ENCODE measurements at places on chromosomes 2 and 18.

DNA sequence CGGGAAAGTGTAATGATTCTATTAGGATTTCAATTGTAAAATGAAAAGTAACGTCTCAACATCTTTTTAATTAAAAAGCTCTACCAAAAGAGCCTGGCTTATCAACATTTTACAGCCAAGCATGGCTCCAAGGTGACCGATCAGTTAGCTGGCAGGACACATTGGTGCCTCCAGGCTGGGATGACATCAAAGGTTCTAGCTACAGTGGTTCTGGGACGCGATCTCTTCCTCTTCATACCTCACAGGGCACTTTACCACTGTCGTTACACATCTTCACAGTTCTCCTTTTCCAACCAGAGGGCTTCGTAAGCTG, 693 bp downstream of the ORC2 start:
- DNase-seq: peak; percentile 17

DNA sequence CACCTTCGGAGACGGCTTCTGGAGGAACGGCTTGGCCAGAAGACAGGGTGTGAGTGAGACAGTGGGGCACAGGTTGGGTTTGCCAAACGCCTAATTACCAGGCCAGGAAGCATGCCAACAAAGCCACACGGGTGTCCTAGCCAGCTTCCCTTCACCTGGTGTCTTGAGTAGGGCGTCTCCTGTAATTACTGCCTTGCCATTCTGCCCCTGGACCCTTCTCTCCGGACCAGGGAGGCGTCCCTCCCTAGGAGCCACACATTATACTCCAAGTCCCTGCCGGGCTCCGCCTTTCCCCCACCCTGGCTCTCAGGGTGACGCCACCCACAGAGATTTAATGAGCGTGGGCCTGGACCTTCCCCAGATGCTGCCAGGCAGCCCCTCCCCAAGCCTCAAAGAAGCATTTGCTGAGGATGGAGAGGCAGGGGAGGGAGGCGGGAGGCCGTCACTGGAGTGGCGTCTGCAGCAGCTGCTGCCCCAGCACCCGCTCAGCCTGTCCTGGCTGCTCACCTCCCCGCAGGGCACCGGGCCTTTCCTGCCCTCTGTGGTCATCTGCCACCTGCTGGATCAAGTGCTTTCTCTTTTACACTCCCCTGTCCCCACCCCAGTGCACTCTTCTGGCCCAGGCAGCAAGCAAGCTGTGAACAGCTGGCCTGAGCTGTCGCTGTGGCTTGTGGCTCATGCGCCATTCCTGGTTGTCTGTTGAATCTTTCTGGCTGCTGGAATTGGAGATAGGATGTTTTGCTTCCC, 20.7 kb downstream of the FOSL2 start:
- DNase-seq: no peak

GRCh38 chr2:45344502-45344901, 266.6 kb downstream of the SRBD1 start:
- DNase-seq: no peak

GRCh38 chr2:42809131-42809818, 16.9 kb upstream of the HAAO start:
- DNase-seq: no peak

DNA sequence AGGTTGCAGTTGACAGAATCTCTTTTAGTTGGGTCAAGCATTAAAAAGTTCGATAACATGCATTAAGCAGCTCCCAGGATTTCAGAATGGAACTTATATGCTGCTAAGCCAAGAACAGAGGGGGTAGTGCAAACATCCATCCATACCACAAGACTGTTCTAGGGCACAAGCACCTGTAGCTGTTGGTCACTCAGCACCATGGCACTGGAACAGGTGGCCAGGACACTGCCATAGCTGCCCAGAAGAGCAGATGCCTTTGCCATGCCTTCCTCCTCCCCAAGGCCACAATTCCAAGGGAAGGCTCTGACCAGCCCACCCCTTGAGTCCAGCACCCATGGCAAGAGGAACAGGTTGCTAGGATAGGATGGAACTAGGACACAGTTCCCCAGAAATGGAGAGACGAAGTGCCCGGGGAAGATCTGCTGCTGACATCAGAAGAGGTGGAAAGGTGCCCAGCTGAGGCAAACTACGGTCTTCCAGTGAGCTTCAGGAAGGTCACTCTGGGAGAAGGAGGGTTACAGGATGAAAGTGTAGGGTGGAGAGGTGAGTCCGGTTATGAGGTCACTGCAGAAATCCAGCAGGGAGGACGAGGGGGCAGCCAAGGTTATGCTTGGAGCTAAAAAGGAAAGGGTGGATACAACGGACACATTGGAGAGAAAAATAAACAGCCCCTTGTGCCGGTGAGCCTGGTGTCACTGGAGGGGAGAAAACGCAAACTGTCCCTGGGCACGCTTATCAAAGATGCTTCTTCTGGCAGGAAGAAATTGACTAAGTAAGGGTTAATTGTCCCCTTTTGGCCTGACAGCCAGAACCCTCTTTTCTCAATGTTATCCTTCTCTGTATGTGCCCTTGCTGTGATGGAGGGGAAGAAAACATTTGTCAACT, 41.9 kb downstream of the C1QL2 start:
- no peak for DNase-seq

DNA sequence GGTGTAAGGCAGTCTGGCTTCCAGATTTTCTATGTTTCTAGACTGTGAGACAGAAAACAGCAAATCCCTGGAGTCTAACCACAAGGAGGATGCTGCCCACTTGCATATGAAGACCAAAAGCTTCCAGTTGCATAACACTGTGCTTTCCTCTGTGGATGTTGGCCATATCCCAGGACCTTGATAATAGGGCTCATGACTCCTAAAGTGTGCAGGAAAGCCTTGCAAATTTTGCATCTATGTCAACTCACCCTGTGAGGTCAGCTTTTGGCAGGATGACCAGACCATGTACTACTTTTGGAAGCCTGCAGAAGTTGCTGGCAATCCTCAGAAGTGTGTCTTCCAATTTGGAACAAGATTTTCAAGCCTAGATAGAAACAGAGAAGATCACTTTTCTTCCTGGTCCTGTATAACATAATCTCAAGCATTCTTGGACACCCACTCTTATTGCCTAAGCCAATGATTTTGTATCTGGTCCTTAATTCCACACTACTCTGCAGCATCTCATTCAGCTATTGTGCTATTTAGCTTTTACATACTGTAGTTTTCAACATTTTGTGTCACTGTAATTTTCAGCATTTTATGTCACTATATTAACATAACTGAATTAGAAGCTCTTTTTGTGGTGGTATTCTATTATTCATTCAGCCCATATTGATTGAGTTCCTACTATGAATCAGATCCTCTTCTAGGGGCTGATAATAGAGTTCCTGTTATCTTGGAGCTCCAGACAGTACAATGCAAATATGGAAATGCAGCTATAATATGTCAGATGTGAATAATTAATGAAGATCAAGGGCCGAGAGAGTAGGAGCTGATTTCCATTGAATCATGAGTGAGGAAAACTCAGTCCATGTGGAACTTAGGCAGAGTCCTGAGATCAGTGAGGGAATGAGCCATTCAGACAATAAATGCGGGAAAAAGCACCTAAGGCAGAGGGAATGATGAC, 85.3 kb upstream of the RAB27B start:
- no peak for DNase-seq

DNA sequence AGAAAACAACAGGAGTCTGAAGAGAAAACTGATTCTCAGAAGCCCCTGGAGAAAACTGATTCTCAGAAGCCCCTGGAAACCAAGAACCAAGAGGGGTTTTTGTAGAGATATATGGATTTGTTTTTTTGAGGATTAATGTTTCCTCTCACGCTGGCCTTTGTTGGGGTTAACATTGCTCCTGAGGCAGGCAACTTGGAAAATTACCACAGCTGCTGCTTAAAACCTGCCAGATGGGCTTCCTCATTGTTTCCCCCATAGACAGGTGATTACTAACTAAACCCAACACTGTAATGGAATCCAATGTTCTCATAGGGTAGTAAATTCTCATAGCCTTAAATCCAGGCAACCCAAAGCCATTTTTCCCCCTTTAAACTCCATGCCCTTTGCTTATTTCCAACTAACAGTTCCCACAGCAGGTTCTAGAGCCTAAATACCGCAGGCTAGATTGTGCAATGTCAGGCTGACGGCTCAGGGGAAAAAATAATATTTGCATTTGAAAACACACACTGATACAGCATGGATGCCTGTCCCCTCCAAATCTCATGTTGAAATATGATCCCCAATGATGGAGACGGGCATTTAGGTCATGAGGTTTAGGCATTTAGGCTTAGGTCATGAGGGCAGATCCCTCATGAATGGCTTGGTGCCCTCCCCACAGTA, 272.3 kb upstream of the PKDCC start:
- DNase-seq: no peak

GRCh38 chr2:209368914-209369313, 54.9 kb upstream of the MAP2 start:
- DNase-seq: no peak

DNA sequence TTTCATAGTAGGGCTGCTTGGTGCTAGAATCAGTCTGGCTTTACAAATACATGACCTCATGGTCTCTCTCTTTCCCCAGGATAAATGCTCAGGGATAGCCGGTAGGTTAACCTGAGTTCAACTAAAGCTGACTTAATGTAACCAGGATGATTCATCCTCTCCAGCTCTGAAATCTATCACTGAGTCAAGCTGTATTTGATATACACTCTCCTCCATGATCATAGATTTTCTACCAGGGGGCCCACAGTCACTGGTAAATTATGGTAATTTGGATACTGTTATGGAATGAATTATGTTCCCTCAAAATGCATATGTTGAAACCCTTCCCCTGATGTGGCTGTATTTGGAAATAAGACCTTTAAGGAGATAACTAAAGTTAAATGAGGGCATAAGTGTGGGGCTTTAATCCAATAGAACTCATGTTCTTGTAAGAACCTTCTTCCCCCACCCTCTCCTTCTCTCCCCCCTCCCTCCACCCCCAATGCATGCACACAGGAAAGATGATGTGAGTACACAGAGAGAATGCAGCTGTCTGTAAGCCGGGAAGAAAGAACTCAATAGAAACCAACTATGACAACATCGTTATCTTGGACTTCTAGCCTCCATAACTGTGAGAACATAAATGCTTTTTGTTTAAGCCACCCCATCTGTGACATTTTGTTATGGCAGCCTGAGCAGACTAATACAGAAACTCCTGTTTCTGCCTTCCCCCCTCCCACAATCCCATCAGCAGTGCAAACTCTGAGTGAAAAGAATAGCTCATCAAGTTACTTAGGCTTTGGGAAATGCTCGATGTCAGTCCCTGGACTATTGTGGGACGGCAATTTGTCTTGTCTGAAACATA, 134.9 kb upstream of the KYNU start:
- DNase-seq: no peak

GRCh38 chr2:144679942-144680341, 160.0 kb upstream of the ZEB2 start:
- no peak for DNase-seq

GRCh38 chr2:147198651-147199171, 646.1 kb upstream of the ACVR2A start:
- DNase-seq: no peak

Measured in stimulated activated naive CD4-positive, alpha-beta T cell treated with Interleukin-2 at 50 U/mL for 16 hours (primary cell).